NCI-H2171 treated with DMSO at 0.1 percent for 48 hours (cell line): ENCODE measurements at places on chromosomes 1 and 21.

DNA sequence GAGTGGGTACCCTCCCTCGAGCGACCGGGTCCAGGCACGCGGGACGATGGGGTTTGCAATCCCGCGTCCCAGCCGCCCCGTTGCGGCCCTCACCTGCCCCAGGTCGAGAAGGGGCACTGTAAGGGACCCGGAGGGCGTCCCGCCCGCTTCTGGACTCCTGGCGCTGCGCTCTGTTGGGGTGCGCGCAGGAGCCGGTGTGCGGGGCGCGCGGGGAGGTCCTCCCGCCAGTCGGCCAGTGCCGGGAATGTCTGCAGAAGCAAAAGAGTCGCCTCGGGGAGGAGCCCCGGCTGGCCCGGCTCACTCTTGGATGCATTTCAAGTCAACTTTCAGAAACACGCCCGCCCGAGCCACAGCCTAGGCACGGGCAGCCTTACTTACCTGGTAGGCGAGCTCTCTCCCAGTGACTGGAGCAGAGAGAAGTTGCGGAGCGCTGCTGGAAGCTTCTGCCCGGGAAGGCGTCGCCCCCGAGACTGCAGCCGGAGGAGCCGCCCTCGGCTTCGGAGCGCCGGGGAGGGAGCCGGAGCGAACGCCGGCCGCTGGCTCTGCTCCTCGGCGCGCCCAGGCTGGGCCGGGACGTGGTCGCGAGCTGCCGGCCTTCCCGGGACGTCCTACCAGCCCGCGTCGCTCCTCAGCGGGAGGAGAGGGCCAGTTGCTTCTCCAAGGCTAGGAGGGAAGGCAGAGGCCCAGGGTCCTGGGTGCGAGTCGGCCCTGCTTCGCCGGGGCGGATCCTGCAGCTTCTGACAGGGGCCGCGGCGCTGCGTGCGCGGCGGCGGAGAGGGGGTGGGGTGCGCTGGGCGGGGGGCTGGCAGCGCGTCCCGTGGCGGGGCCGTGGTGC lies at the start of gene LMX1A:
TSS of gene LMX1A (minus strand) at position 739 of the 835 bp plus-strand sequence. CDS start 1,156 bp downstream, outside the sequence.
- no peak for DNase-seq

DNA sequence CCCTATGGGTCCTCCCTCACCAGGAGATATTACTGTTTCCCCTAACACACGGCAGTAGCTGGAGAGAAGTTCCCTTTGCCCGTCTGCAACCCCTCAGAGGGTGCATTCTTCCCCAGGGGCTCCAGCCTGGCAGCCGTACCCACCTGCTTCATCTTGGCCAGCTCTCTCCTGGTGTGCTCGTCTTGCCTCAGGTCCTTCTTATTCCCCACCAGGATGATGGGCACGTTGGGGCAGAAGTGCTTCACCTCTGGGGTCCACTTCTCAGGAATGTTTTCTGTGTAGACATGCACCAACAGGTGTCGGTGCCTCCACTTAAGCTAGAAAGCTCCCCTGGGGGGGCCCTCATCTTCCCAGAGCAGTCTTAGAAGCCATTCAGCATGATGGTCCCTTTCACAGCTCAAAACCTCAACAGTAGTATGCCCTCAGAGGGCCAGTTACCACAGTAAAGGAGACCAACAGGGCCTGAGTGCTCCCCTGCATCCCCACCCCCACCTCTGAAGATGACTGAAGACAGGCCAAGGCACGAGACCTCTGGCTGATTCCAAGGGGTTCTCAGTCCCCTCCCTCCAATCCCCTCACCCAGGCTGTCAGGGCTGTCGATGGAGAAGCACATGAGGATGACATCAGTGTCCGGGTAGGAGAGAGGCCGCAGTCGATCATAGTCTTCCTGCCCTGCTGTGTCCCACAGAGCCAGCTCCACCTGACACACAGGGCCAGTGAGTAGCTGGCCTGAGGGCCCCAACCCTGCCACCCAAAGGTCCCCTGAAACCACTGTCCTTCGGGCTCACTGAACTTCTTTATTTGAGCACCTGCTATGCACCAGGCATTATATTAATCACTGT lies 4.3 kb downstream of the RHOC start:
- DNase-seq, result no peak

DNA sequence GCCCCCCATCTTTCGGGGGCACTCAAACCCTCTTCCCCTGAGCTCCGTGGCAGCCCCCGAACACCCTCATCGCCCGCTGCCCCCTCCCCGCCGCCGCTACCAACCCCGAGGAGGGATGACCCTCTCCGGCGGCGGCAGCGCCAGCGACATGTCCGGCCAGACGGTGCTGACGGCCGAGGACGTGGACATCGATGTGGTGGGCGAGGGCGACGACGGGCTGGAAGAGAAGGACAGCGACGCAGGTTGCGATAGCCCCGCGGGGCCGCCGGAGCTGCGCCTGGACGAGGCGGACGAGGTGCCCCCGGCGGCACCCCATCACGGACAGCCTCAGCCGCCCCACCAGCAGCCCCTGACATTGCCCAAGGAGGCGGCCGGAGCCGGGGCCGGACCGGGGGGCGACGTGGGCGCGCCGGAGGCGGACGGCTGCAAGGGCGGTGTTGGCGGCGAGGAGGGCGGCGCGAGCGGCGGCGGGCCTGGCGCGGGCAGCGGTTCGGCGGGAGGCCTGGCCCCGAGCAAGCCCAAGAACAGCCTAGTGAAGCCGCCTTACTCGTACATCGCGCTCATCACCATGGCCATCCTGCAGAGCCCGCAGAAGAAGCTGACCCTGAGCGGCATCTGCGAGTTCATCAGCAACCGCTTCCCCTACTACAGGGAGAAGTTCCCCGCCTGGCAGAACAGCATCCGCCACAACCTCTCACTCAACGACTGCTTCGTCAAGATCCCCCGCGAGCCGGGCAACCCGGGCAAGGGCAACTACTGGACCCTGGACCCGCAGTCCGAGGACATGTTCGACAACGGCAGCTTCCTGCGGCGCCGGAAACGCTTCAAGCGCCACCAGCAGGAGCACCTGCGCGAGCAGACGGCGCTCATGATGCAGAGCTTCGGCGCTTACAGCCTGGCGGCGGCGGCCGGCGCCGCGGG lies 837 bp downstream of the FOXD3 start:
- peak; percentile 64 for DNase-seq

GRCh38 chr1:243459059-243459458 lies 203.2 kb downstream of the SDCCAG8 start:
- no peak for DNase-seq

DNA sequence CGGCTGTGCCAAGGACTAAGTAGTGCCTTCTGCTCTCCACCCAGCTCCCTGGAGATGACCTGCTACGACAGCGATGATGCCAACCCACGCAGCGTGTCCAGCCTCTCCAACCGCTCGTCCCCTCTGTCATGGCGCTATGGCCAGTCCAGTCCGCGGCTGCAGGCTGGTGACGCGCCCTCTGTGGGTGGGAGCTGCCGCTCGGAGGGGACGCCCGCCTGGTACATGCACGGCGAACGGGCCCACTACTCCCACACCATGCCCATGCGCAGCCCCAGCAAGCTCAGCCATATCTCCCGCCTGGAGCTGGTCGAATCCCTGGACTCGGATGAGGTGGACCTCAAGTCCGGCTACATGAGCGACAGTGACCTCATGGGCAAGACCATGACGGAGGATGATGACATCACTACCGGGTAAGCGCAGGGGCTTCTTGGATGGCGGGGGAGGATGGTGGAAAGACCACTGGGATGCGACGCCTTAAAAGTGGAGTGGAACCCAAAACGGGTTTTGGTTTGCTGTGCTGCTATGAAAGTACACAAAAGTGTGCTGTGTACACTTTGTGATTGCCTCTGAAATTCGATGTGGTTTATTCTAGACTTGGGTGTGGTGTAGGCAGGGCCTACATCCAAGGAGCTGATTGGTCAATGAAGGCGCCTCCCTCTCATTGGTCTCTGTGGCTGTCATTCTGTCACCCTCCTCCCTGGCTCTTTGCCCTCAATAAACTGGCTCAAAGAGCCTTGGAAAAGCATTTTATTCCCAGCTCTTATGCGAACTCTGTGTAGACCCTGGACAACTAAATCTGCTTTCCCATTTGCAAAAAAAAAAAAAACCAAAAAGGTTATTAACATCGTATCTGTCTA lies 110.4 kb upstream of the IPO9 start:
- no peak for DNase-seq

DNA sequence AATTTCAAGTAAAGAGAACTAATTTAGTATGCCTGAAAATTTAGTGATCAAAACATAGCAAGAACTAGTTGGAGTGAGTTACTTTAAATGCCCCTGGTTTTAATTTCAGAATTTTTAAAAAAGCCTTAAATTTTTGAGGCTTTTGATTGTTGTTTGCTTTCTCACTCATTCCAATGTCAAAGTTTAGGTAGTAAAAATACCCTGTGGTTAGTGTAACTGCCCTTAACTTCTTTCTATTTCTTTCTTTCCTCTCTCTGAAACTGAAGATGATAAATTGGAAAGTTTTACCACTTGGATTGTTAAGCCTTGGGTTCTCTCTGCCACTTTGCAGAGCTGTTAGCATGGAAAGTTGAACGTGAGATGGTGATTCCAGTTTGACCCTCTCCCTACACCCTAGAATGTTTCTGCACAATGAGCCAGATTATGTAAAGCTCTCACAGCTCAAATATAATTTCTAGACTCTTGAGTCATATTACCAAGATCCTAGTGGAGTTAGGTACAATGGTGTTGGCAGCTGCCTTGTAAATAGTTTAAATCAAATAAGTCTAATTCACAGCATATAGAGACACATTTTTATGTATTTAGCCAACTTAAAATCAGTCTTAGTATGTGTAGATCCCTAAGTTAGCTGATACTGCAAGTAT lies 192.4 kb upstream of the SGIP1 start:
- DNase-seq, result no peak

DNA sequence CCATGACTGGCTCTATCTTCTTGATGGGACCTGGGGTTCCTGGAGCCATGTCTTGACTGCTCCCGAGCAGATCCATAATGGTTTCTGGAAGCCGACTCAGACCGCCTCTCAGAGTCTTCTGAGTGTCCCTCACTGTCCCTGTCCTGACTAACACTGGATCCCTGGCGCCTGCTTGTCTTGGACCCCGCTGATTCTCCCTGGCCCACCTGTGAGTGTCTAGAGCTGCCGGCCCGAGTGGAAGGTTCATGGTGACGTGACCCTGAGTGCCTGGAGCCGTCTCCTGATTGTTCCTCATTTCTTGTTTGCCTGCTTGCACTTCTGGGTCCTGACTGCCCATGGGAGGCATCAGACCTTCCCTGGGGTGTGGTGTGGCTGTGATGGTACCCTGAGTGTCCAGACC lies 15.1 kb downstream of the FLG start:
- no peak for DNase-seq

DNA sequence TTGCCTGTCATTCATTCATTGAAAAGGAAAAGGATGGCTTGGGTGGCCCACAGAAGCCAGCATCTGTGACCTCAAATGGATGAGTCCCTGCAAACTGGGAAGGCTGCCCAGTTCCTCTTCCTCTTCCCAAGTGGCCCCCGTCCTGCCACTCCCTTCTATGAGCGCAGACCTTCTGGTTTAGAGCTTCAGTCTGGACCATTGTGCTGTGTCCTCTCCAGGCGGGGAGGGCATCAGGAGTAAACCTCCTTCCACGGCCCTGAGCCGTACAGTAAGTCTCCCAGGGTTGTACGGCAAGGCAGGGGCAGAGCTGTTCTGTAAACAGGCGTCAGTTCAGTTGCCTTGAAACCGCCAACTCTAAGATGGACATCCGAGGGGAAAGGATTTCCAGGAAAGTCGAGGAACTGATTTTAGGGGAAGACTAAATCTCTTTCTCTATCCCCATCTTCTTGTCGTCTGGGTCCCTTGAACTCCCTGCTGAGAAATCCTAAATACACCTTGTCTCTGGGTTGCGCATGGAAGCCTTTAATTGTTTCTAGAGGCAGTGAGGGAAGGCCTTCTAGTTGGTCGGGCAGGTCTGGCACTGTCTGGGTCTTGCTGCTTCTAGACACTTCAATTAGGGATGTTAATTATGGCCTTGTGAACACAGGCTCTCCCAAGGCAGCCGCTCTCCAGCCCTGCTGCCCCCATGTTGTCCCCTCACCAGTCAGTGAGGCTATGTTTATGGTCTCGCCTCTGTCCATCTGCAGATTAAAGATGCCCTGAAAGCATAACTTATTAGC lies 22.1 kb downstream of the SOX13 start:
- DNase-seq, result no peak

- no peak for DNase-seq
Observed at GRCh38 chr1:147565189-147565980, 24.1 kb downstream of the BCL9 start.

DNA sequence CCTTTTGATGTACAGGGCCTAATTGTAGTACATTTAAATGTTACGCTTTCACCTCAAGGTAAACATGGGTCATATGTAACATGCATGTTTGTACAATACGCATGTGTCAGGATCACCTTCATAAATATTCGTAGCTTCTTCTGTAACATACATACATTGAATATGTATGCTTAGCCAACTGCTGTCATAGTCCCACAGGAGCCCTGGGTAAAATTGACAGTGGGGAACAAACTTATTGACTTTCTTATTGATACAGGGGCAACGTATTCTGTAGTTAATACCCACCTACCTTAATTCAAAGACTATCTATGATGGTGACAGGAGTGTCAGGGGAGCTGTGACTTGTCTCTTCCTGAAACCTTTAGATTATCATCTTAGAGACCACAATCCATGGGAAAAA lies 3.7 kb upstream of the REN start:
- DNase-seq, result no peak

GRCh38 chr21:45478115-45478801 lies 64.0 kb downstream of the SLC19A1 start:
- peak; percentile 53 for DNase-seq

DNA sequence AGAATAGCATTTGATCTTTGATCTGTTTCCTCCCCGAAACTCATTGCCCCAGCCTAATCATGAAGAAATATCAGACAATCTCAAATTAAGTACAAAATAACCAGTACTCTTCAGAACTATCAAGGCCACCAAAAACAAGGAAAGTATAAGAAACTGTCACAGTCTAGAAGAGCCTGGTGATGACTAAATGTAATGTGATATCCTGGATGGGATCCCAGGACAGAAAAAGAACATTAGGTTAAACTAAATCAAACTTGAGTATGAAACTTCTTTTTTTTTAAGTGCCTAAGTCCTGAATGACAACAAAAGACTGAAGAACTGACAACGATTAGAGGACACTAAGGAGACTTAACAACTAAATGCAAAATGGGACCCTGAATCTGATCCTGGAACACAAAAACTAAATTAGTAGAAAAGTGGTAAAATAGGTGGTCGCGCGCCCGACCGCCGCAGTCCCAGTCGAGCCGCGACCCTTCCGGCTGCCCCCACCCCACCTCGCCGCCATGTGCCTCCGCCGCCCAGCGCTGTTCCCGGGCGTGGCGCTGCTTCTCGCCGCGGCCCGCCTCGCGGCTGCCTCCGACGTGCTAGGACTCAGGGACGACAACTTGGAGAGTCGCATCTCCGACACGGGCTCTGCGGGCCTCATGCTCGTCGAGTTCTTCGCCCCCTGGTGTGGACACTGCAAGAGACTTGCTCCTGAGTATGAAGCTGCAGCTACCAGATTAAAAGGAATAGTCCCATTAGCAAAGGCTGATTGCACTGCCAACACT lies 5.5 kb upstream of the PRKAB2 start:
- no peak for DNase-seq
